ENCODE measurements at places on chromosomes 5 and 9.

- no peak for DNase-seq
Observed at GRCh38 chr9:114417511-114417910, 29.7 kb upstream of the AKNA start.

DNA sequence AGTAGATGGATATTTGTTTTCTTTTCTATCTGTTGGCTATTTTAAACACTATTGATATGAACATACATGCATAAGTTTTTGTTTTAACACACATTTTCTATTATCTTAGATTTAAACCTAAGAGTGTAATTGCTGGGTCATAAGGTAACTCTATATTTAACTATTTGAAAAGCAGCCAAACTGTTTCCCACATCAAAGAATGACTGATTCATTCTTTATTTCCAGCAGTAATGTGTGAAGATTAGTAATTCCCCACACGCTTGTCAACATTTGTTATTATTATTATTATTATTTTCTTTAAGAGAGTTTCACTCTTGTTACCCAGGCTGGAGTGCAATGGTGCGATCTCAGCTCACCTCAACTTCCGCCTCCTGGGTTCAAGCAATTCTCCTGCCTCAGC lies 1495.8 kb downstream of the EFNA5 start:
- DNase-seq, result no peak

GRCh38 chr9:115359017-115359780 lies 241.2 kb upstream of the TNC start:
- no peak for DNase-seq

DNA sequence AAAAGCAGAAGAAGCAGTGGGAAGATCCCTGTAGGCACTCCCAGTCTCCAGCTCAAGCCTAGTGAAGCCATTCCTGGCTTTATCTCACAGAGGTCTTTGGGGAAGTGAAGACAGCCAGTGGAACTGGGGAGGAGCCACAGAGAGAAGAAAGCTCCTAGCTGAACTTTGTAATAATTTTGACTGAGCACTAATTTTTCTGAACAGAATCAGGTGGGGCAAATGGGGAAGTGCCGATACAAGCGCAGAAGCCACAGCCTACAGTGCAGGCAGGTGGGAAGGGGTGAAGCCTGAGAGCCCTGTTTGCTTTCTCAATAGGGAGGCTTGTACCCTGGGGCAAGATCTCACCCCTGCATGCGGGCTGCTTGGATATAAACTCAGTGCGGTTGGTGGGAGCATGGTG lies 48.4 kb upstream of the SNAPC3 start:
- no peak for DNase-seq

- DNase-seq, result no peak
Observed at GRCh38 chr5:43010935-43011315, 29.2 kb downstream of the ANXA2R start.

- no peak for DNase-seq
Observed at GRCh38 chr5:2289380-2289779, 406.7 kb upstream of the IRX4 start.

GRCh38 chr9:88936668-88937067 lies 54.6 kb upstream of the S1PR3 start:
- no peak for DNase-seq

DNA sequence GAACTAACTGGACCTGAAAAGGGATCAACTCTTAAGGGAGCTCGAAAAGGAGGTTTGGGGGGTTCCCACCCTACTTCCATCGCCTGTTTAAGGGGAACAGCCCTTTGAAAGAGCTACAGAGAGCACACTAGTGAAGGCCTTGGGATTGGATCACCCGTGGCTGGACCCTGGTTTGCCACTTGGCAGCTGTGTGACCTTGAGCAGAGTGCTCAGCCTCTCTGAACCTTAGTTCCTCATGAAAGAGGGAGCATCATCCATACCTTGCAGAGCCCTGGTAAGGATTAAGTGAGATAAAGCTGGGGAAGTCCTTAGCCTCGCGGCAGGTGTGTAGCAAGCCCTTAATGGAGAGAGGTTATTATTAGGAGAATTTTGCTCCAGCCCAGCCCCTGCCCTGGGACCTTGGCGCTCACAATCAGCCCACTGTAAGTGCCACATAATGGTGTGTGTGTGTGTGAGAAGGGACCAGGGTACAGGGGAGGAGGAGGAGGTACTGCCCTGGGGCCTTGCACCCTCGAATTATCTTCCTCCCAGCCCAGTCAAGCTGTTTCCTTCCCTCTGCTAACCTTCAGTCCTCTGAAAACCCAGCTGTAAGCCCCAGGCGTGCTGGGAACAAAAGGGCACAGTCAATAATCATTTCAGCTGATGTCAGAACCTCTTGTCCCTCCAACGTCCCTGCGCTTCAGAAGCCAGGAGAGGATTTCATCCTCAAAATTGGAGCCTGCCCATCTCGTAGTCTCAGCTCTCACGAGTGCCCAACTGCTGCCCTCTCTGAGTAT lies 42.9 kb downstream of the FOXI1 start:
- DNase-seq, result no peak

GRCh38 chr5:61941637-61942036 lies 364.4 kb upstream of the KIF2A start:
- DNase-seq, result no peak

DNA sequence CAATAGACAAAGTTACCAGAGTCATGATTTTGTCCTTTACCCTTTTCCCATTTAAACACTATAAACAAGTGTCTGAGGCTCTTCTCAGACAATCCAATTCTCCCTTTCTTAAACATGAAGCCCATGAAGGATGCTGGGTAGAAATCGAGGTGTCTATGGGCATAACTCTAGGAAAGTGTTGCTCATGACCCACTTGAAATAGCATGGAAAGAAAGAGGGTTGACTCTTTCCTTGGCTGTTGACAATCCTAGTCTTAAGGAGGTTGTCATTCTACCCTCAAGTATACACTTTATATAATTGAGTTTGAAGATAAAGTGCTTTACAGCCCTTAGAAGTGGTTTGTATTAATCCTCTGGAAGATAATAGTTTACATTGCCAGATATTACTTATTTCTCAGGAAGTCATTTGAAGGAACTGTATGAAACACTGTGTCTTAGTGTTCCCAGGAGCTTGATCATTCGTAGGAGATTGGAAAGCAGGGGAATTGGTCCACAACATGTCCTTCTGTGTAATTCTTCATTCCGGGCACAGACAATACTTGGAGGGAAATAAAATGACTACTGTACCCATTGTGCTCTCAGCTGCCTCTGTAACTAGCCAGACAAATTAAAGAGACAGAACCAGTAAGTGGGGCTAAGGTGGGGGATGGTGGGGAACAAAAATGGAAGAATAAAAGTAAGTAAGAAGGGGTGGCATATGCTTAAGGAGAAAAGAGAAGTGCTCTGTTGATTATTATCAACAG lies 1078.3 kb upstream of the DMAC1 start:
- no peak for DNase-seq

Data from CD4-positive, alpha-beta T cell treated with Interleukin-6 for 4 hours (primary cell).